ENCODE measurements at places on chromosomes 1 and 21.

DNA sequence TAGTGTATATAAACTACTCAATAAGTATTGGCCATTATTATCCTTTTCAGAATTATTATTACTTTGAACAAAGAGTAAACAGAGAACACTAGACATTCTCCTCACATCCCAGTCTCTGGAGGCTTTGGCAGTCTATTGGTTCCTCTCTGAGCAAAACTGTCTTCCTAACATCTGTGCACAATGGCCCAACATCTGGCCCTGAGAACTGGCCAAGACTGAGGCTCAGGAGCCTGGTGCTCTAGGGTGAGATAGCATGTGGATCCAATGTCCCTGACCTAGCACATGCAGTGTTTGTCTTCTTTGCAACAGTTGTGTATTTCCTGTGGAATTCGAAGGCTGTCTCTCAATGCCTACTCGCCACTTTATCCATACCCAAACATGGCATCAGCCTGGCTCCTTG lies 313.2 kb upstream of the KAZN start:
- no peak for DNase-seq

GRCh38 chr1:89973471-89974127 lies 21.3 kb upstream of the ZNF326 start:
- no peak for DNase-seq

DNA sequence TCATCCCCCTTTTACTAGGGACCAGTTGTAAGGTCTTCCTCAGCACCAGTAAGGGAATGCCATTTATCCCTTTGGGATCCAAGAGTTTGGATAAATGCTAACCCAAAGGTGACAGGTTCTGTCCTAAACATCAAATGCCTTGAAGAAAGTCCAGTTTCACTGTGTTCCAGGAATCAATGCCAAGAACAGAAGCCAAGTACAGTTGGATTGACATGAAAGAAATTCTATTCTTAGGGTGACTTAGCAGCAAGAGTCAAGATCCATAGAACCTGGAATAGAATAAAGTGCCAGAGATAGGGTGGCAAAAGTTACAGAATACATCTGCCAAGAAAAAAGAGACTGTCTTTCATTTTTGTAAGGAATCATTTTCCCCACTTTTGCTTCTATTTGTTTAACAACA lies 94.9 kb upstream of the ADAMTS5 start:
- DNase-seq: no peak

- DNase-seq: no peak
Observed at GRCh38 chr21:44456915-44457736, 1.8 kb downstream of the LRRC3 start.

GRCh38 chr1:44698138-44698537 lies 23.6 kb downstream of the ARMH1 start:
- DNase-seq: no peak
